Pancreas (tissue), 10 donors: ENCODE measurements at places on chromosomes 4 and X.

DNA sequence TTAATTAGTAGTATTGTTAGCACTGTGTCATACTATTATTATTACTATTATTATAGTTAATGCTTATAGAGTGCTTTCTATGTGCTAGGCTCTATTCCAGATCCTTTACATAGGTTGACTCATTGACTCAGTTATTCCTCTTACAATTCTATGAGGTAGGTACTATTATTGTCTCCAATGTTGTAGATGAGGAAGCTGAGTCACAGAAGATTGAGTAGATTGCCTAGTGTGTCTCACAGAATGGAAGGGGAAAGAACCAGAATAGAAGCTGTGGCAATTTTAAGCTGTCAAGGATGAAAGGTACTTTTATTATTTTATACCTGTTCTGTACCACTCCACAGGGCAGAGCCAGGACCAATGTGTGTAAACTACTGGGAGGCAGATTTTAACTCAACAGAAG is 1.9 kb upstream of the TCEAL1 start:
- H3K4me3 ChIP-seq = no peak overlapping the region
- H3K27me3 ChIP-seq = peaks cover 8% of the 10 kb centered on the region
- no peak for DNase-seq
- no peak overlapping the region for H3K27ac ChIP-seq
- peaks cover 6% of the 10 kb centered on the region for H3K4me1 ChIP-seq
- H3K36me3 ChIP-seq = no peaks in the 10 kb centered on the region

GRCh38 chrX:133749951-133750350 is 235.4 kb downstream of the GPC3 start:
- no peak overlapping the region for H3K4me3 ChIP-seq
- H3K27ac ChIP-seq = no peak overlapping the region
- H3K4me1 ChIP-seq = no peaks in the 10 kb centered on the region
- no peaks in the 10 kb centered on the region for H3K36me3 ChIP-seq
- H3K27me3 ChIP-seq = no peaks in the 10 kb centered on the region

DNA sequence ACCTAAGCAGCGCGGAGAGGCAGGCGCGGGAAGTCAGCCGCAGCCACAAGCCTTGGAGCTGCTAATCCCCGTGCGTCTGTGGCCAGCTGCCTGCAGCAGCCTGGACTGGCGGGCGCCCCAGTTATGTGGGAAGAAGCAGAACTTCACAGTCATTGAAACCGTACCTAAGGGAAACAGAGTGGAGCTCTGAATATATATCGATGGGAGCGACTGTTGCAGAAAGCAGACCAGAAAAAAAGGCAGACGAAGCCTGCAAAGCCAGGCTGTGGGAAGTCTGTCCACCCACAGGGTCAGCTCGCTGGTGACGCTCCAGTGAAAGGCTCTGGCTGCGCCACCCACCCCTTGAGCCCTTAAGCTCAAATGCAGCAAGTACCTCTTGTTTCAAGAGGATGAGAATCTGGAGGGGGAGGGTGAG is 24.7 kb downstream of the KCNE5 start:
- no peak for DNase-seq
- H3K27ac ChIP-seq = no peak overlapping the region
- H3K4me3 ChIP-seq = no peak overlapping the region
- peaks cover 38% of the 10 kb centered on the region for H3K27me3 ChIP-seq
- no peaks in the 10 kb centered on the region for H3K36me3 ChIP-seq

GRCh38 chrX:118968031-118968430 is 6.4 kb upstream of the LONRF3 start:
- H3K27me3 ChIP-seq = no peaks in the 10 kb centered on the region
- no peak for DNase-seq
- H3K4me3 ChIP-seq = no peak overlapping the region
- no peak overlapping the region for H3K27ac ChIP-seq
- H3K4me1 ChIP-seq = no peaks in the 10 kb centered on the region

DNA sequence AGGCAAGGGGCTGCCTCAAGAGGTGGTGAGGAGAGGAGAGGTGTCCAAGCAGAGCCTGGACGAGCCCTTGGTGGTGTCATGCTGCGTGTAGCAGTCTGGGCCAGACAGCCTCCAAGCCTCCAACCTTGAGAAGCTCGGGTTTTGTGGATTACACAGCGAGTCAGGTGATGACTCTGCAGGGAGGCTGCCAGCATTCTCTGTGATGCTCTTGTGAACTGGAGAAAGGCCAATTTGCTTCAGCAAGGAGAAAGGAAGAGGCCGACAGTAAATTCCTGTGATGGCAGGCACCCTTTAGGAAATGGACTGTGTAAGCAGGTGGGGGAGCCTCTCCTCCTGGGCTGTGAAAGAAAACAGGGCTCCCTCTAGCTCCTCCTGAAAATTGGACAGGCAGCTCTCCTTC is 36.0 kb upstream of the CD99L2 start:
- H3K27ac ChIP-seq = no peak overlapping the region
- no peaks in the 10 kb centered on the region for H3K27me3 ChIP-seq
- H3K4me1 ChIP-seq = no peaks in the 10 kb centered on the region
- no peak for DNase-seq

- DNase-seq = no peak
- H3K27me3 ChIP-seq = peaks cover 3% of the 10 kb centered on the region
- H3K27ac ChIP-seq = no peak overlapping the region
- no peaks in the 10 kb centered on the region for H3K36me3 ChIP-seq
- no peak overlapping the region for H3K4me3 ChIP-seq
- no peaks in the 10 kb centered on the region for H3K4me1 ChIP-seq
Measured at GRCh38 chrX:33968611-33969010, 163.5 kb downstream of the FAM47A start.

- no peaks in the 10 kb centered on the region for H3K27me3 ChIP-seq
- no peak overlapping the region for H3K4me3 ChIP-seq
- H3K27ac ChIP-seq = no peak overlapping the region
Measured at GRCh38 chr4:168717847-168718246, 221.0 kb downstream of the PALLD start.
